ENCODE measurements at places on chromosomes 7 and 10. TPM values are rescaled to one million over a fixed set of nuclear protein-coding genes. Genes with fewer than 3 reads are reported as not detected.

Gene AKR1C8
- not detected for total RNA-seq

Gene STEAP1B
- 0.13 TPM for total RNA-seq

Gene TCERG1L
- not detected for total RNA-seq

Gene ITPRID1
- not detected for total RNA-seq

Gene TMEM270
- total RNA-seq = not detected

Gene FKBP9
- total RNA-seq = 91.4 TPM

Gene WDR11
- 33.3 TPM for total RNA-seq

Data from mesangial cell (primary cell).